NCI-H2107 (cell line): ENCODE measurements at places on chromosomes 4 and X.

GRCh38 chrX:123121241-123121640 lies 62.8 kb upstream of the GRIA3 start:
- DNase-seq, result no peak

GRCh38 chr4:165379678-165380064 lies 863 bp downstream of the CPE start:
- DNase-seq, result no peak

DNA sequence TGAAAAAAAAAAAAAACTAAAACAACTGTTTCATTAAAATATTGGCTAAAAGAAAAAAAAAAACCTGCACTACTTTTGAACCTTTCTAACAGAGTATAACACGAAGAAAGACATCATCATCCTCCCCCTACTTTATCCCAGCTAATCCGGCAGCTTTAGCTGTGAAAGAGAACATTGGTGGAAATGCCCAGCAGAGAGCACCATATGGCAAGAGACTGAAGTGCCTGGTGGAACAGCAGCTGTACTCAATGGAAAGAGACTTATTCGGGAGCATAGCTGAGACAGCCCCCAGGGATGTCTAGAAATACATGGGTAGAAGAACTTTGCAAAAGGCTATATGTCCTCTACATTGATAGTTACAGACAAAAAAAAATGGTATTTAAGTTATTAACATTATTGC lies 30.3 kb downstream of the STPG2 start:
- DNase-seq, result no peak

- no peak for DNase-seq
These were observed 12.4 kb downstream of the CAMK2D start for GRCh38 chr4:113749178-113749577.

DNA sequence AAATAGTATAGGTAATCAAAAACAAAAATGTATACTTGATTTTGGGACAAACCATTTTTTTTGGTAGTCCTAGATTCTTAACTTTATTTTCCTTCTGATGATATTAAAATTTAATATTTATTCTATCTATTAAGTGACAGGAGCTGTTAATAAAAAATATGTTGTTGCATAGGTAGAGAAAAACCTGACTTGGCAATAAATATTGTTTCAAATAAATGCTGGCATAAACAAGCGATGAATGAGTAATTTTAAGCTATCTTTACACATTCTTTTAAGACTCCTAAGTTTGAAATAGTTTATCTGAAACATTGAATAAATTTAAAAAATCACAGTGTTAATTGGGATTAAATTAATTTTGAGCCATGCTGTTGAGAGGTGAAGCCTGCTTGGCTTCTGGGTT lies 114.6 kb downstream of the GC start:
- no peak for DNase-seq

GRCh38 chrX:23525531-23525930 lies 141.8 kb upstream of the PRDX4 start:
- DNase-seq, result no peak

DNA sequence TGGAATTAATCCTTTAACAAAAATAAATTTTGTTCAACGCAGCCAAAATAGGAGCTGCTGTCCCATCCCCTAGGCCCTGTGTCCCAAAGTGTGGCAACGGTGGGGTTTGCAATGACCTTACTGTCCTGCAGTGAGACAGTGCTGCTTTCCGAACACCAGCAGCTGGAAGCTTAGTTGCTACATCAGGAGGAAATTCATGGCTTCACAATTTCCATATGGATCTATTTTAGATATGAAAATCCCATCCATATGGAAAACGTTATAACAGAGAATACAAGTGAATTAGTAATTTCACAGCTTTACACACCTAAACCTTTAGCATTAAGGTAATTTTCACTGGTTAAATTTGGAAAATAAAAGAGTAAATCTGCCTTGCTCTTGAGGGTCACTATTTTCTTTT lies 396.3 kb upstream of the TENM3 start:
- DNase-seq, result no peak

- DNase-seq, result no peak
These were observed 13.2 kb downstream of the XKRX start for GRCh38 chrX:100915562-100915961.

DNA sequence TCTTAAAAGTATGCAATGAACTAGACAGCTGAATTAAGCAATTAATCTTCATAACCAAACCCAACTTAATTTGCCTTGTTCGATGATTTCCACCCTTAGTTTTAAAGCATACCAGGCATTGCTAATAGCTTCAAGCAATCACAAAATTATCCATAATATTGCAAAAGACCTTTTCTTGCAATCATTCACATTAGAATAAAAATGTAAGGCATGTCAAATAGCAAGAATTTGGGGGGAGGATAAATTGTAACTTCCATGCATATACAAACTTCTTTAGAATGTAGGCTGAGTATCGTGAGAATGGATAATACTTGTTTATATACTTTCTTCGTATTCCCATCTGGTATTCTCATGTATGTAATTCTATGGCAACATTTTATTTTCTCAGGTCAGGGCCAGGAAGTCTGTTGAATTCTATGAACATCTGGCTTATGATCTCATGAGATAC lies 28.7 kb upstream of the BMP2K start:
- no peak for DNase-seq

- no peak for DNase-seq
These were observed 16.8 kb downstream of the CLDN22 start for GRCh38 chr4:183303301-183303700.

DNA sequence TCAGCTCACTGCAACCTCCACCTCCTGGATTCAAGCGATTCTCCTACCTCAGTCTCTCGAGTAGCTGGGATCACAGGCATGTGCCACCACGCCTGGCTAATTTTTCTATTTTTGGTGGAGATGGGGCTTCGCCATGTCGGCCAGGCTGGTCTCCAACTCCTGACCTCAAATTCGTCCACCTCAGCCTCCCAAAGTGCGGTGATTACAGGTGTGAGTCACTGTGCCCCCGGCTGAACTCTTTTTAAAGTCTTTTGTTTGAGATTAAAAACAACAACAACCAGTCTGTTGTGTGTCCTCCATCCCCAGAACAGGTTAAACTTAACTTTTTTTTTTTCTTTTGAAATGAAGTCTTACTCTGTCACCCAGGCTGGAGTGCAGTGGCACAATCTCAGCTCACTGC lies 36.3 kb upstream of the RBPJ start:
- DNase-seq, result no peak

DNA sequence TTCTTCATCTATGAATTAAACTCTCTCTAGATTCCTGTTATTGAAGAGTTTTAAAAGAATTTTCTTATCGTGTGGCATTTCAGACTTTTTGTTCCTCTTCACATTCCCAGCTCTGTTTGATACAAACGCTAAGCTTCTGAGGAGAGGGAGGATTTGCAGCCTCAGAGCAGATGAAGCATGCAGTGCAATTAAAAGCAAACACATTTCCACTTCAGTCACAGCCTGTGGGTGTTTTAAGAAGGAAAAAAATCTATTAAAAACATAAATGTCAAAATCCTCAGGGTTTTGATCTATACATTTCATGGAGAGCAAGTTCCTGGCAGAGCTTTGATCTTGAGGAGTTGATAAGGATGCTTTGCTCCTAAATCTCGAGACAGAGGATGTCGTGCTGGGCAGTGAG lies 442.4 kb upstream of the BOD1L1 start:
- no peak for DNase-seq

DNA sequence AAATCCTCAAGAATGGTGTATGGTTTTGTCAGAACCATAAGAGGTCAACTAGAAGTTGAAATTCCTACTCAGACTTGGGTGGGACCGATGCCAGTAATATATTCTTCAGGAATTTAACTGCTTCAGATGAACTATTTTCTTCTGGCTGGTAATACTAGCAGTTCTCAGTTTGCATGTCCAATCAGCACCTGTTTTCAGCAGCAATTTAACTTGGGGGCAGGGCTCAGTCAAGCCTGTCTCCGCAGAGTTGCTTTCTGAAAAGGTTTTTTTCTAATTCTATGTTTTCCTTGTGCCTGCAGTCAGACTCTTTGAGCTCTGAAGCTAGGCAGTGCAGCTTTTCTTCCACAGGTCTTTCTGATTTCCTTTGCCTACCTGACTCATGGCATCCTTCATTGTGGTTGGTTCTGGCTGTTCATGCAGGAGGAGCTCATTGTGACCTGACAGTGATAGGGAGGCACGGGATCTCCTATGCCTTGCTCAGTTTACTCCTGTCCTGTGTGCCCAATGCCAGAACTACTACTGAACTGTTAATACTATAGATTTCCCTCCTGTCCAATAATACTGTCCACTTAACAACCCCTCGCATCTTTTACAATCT lies 17.3 kb upstream of the FMR1 start:
- no peak for DNase-seq

DNA sequence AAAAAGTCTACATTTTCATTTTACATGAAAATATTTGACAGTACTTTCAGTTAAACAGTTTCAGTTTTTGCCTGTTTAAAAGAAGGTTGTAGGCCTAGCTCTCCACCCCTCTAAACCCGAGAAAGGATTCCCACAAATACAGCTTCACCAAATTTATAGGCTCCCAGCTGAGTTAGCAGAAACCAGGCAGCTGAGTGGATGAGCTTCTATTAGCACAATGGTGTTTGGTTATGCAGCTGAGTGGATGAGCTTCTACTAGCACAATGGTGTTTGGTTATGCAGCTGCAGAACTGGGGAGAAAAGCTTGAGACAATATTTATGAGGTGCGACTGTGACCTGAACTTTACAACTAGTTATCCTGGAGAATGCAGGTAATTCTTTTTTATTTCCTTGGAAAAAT lies 36.6 kb upstream of the PAQR3 start:
- no peak for DNase-seq

DNA sequence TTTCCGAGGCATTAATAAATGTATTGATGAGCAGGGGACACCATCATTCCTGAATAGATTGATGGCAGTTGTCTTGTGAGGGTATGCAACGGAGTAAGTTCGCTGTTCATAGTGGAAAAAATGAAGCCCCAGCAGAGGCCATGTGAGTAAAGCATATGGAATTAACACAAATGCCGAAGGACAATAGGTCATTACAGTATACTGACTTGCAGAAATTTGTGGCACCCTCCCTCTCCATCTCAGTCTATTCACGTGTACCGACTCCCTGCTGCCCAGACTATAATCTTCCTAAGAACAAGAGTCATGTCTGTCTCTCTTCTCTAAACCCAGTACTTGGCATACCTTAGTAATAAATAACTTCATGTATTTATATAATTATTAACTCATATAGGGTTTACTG lies 47.1 kb upstream of the PCDH10 start:
- no peak for DNase-seq

DNA sequence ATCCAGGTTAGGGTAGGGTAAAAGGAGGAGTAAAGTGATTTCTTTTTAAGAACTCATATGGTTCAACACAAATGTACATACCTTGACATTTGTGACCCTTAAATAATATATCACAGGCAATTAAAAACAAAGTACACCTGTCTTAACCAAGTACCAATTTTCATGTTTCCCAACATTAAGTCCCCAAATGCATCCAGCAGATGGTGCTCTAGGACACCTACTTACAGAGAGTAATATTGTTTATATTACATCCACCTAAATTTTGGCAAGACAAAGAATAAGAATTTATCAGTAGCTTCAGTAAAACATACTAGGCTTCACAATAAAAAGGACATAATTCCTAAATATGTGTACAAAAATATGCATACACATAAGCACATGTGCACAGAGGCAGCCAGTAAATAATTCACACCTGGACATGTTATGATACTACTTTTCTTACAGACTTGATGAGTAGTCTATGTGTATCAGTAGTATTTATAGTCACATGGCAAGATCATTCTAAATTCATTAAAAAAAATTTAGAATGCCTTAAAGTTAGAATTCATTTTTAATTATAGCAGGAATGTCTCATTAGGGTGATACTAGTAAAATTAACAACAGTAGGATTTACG lies 219.7 kb downstream of the DCLK2 start:
- no peak for DNase-seq

- DNase-seq, result no peak
These were observed 49.4 kb upstream of the RASSF6 start for GRCh38 chr4:73669410-73670183.

DNA sequence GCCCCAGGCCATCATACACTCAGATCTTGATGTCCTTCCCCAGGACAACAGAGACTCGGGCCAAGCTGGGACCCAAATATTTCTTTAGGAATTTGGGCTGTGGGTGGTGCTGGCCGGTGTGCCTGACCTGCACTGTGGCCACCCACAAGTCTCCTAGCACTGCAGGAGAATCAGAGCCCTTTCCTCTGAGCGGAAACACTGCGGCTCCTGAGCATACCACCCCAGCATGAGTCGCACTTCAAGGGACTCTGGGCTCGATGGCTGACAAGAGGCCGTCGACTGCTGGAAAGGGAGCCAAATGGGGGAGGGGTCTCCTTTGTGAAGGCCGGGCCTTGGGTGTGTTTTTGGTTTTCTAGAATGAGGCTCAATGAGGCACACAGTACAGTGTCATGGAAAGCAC lies 13.0 kb upstream of the IRAK1 start:
- no peak for DNase-seq

- no peak for DNase-seq
These were observed 42.7 kb downstream of the SMC1A start for GRCh38 chrX:53379747-53380146.

- DNase-seq, result no peak
These were observed 70.1 kb downstream of the PRSS12 start for GRCh38 chr4:118282692-118283091.

DNA sequence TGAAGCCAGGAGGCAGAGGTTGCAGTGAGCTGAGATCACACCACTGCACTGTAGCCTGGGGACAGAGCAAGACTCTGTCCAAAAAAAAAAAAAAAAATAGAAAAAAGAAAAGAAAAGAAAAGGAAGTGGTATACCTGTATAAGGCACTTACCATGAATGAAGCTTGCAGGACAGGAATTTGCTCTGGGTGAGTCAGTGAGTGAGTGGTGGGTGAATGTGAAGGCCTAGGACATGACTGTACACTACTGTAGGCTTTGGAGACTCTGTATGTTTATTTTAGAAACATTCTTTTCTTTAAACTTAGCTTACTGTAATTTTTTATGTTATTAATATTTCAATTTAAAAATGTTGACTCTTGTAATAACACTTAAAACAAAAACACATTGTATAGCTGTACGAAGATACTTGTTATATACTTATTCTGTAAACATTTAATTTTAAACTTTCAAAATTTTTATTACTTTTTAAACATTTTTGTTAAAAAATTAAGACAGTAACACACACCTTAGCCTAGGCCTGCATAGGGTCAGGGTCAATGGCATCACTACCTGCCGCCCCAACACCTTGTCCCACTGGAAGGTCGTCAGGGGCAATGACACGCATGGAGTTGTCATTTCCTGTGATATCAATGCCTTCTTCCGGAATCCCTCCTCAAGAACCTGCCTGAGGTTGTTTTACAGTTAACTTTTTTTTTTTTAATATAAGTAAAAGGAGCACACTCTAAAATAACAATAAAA lies 78.7 kb downstream of the CLNK start:
- no peak for DNase-seq

DNA sequence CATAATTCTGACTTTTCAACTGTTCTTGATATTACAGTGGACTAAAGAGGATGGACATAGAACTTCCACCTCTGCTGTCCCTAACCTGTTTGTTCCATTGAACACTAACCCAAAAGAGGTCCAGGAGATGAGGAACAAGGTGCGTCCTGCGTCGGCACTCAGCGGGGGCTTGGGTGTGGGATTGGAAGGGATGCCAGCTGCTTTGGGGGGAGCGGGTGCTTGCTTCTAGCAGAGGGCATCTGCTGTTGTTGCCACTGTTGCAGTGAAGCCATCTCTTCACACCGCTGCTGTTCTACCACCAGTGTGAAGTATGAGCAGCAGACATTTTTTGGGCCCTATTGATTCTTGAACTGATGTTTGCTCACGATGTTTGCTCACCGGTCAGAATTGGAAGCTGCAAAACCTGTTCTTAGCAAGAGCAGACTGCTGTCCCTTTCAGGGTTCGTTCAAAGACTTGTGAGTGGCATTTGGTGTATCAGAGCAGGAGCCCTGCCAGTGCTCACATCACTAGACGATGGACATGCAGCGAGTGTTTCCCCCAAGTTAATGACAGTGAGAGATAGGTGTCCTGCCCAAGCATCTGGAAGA lies 55.4 kb downstream of the NOP14 start:
- no peak for DNase-seq
